ENCODE measurements at places on chromosomes 1 and 21.

GRCh38 chr21:32215306-32215685, 63.6 kb downstream of the MIS18A start:
- DNase-seq: no peak

DNA sequence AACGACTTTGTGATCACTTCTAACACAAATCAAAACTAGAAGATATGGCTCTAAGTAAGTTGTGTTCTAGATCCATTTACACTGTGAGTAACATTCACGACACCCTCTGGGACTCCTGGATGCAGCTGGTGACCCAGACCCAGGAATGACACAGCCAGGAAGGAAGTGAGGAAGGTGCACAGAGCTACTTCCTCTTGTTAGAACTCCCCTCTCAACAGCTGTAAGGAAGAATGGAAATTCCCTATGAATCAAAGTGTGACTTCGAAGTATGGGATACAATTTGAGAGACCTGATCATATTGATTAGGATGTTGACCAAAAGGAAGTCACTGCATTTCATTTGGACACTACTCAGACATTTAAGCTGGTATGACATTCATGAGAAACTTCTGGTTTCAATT, 185.3 kb downstream of the NRIP1 start:
- DNase-seq: no peak

DNA sequence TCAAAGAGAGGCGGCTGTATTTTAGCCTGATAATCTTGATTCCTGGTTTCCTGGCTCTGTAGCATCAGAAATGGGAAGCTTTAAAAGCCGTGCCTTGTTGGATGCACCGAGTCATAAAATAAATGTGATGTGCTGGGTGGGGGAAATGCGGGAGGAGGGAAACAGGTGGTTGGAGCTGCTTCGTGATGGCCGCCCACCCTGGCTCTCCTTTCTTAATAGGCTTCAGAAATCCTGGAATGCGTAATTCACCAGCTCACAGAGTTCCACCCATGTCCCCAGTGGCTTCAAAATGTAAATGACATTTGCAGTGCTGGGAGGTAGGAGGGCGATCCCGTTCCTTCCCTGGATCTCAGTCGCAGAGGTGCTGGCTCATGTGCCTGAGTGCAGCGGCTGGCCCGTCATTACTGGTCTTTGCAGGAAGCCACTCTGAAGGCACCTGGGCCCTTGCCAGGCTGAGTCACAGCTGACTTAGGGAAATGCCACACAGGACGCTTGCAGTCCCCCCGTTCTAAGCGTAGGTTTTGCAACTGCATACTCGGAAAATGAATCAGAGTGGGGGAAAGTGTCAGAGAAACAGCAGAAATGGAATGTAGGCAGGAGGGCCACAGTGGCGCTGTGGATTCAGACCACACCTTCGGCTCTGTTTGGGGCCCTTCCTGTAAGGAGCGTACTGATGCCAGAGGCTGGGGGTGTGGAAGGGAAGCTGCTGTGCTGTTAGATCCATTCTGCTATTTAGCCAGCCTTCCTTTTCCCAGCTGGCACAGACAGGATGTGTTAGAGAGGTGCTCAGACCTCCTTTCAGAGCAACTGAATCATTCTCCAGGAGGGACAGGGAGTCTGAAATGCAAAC, 37.6 kb downstream of the GALNT2 start:
- peak; percentile 83 for DNase-seq

- DNase-seq: no peak
Observed at GRCh38 chr1:238558156-238558555, 667.4 kb upstream of the ZP4 start.

- no peak for DNase-seq
Observed at GRCh38 chr1:101181930-101182329, 54.9 kb upstream of the S1PR1 start.

GRCh38 chr1:242043165-242043564, 44.3 kb upstream of the MAP1LC3C start:
- no peak for DNase-seq

DNA sequence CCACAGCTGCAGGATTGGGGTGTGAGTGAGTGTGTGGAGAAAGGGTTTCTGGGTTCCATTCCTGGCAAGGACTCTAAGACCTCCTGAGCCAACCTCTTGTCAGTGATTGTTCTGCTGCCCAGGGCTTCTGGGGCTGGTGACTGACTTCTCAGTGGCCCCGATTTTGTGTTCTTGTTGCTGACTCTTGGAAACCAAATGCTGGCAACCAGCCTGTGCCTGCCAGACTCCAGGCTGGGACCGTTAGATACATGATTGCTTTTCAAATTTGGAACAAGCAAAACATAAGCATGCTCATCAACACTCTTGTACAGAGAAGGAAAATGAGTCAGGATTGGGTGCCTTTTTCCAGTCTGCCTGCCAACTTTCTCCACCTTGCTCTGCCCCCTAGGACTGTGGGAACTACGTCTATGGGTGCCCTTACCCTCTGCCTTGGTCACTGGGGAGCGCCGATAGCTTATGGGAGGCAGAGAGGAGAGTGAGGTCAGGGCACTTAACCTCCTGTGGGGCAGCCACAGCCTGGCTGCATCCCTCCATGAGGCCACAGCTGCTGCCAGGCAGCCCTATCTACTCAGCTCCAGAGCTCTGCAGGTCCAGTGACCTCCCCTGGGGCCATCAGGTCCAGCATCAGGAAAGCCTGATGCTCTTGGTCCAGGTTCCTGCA, 39.3 kb upstream of the EPS8L3 start:
- DNase-seq: no peak

GRCh38 chr21:31443736-31444521, 99.9 kb upstream of the TIAM1 start:
- peak; percentile 85 for DNase-seq

- DNase-seq: no peak
Observed at GRCh38 chr1:89254658-89255287, 17.9 kb downstream of the GBP5 start.

DNA sequence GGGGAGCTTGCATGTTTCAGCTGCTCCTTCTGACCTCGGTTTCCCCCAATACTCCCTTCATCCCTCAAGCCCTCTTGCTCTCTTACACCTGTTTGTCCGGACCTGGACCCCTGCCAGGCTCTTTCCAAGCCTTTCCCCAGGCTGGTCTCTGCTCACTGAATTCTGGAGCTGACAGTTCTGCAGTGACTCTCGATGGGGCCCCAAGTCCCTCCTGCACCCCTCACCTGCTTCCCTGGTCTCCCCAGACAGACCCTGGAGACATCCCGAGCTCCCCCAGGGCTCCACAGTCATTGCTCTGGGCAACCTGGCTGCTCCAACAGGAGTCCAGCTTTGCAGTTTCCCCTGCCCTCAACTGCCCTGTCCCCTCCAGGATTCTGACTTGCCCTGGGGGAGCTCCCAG, 198.6 kb downstream of the GRIK3 start:
- no peak for DNase-seq

GRCh38 chr21:45018131-45019075, 56.0 kb upstream of the ADARB1 start:
- DNase-seq: no peak

- DNase-seq: no peak
Observed at GRCh38 chr1:229249854-229250644, 20.9 kb upstream of the RAB4A start.

GRCh38 chr1:100396651-100397050, 44.3 kb downstream of the CDC14A start:
- no peak for DNase-seq

- DNase-seq: no peak
Observed at GRCh38 chr21:38878379-38879179, 72.8 kb downstream of the ETS2 start.

DNA sequence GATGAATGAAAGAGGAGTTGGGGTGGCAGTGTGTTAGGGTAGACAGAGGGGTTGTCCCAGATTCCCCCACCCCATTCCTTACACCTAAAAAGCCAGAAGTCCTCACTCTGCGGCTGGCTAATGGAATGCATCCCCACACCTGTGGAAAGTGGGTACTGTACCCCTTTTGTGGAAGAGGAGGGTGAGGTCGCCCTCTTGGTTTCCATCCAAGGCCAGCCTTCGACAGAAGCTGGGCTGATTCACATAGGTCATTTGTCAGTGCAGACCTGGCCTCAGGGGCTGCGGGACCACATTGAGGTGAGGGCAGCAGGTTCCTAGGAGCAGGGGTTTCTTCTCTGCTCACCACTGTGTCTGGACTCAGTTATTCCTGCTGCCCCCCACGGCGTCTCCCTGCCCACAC, 671.6 kb downstream of the MATN1 start:
- no peak for DNase-seq

DNA sequence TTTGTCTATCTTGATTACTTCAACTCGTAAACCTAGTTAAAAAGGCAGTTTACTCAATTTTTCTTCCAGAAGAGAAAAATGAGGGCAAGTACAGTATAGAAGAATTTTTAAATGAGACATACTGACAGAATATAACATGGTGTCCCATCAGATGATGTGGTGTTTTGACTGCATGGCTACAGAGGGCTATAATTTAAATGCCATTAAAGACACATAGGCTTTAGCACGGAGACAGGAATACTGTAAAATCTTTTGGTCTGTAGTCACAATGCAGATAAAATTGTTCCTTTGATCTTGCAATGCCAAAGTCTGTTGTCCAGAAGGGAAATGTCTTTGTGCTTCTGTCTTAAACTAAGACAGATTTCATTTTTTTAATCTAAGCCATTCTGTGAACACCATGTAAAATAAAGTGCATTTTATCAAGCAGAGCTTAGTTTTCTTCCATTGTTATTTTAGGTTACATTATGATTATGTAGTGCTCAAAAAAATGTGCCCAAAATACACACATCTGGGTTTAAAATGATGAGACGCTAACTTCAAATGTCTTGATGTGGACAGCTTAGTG, 249.6 kb downstream of the PTPRC start:
- no peak for DNase-seq

GRCh38 chr21:19236209-19236608, 832.6 kb upstream of the TMPRSS15 start:
- no peak for DNase-seq

DNA sequence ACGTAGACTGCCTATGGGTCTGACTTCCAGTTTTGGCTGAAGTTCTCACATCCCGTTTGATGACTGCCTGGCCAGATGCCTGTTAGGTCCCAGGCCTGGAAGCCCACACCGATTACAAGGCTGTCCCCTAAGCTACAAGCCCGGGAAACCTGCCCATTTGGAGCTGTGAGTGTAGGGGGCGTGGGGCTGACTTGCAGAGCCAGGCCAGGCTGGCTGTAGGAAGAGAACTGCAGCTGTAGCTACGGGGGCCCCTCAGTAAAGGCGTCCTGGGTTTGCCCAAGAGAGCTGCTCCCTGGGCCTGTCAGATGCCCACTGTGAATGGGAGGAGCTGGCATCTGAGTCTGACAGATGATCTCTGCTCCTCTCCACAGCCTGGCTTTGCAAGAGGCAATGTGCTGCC, 199.7 kb downstream of the CAMTA1 start:
- DNase-seq: no peak

GRCh38 chr1:154014154-154014907, 23.8 kb downstream of the RPS27 start:
- DNase-seq: no peak

DNA sequence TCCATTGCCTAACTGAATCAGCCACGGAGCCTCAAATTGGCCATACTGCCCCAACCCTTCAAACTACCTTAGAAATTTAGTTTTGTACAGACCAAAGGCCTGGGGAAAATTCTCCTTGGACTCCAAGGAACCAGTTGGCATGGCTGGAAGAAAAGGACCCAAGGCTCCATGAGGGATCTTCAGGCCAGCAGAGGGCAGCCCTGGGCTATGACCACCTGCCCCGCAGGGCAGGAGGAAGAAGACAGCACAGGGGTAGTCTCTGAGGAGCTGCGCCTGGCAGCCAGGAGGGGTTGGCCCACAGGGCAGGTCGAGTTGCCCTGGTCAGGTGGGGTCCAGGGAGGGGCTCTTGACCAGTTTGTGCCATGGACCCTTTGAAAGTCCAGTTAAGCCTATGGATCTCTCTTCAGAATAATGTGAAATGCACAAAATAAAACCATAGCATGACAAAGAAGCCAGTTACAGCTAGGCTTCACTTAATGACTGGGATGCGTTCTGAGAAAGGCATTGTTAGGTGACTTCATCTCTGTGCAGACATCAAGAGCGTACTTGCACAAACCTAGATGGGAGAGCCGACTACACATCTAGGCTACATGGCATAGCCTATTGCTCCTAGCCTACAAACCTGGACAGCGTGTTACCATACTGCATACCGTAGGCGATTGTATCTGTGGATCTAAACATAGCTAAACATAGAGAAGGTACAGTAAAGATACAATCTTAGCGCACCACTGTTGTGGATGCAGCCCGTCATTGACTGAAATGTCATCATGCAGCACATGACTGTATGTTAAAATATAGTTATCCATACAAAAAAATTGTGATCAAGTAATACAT, 26.1 kb downstream of the CACNA1S start:
- DNase-seq: no peak

- peak; percentile 11 for DNase-seq
Observed at GRCh38 chr1:170624146-170624545, 39.8 kb upstream of the PRRX1 start.

GRCh38 chr1:29631361-29631760, 395.0 kb downstream of the PTPRU start:
- no peak for DNase-seq

- DNase-seq: no peak
Observed at GRCh38 chr1:6054596-6054995, 8.9 kb downstream of the KCNAB2 start.

- DNase-seq: peak; percentile 96
Observed at GRCh38 chr1:1000357-1001056, 610 bp upstream of the HES4 start.

DNA sequence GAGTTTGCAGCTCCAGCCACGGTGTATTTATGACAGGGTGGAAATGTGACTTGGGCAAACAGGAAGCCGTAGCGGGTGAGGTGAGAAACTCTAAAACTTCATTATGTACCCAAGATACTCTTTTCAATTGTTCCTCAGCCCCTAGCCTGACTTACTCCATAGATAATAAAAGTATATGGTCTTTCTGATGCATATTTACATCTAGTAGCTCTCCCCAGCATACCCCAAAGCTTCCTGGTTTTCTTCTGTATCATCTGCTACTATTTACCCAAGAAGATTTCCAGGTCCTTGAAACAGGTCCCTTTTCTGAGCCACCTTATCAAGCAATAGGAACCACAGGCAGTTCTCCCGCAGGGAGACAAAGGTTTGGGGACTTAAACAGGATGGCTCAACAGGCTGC, 201.5 kb upstream of the ESRRG start:
- no peak for DNase-seq

GRCh38 chr1:230152999-230153398, 86.0 kb downstream of the GALNT2 start:
- DNase-seq: no peak

DNA sequence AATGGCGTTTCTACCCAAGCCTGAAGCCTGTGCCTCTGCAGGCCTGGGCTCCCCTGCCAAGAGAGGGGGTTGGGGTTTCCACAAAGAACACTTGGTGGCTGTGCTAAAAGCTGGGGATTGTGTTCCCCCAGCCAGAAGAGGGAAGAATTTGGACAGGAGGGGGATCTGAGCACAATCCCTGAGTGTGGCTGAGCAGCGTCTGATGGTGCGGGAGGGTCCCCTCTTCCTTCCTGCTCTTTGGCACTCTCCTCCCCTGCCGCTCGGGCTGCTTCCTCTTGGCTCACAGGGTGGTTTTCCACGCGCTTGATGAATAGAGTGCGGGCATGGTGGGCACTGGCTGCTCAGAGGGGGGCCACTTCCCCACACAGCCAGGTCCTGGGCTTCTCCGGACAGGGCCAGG, 3.7 kb downstream of the GPR37L1 start:
- no peak for DNase-seq

- DNase-seq: peak; percentile 21
Observed at GRCh38 chr1:163824006-163824405, 502.3 kb downstream of the NUF2 start.

All from muscle of back (tissue), 13 donors.